Stimulated activated effector memory CD8-positive, alpha-beta T cell treated with anti-CD3 and anti-CD28 coated beads, Interleukin-12 subunit alpha, Interleukin-12 subunit beta, amount 100 ng/mL, for 72 hours (primary cell): ENCODE measurements at places on chromosomes 1 and 21.

DNA sequence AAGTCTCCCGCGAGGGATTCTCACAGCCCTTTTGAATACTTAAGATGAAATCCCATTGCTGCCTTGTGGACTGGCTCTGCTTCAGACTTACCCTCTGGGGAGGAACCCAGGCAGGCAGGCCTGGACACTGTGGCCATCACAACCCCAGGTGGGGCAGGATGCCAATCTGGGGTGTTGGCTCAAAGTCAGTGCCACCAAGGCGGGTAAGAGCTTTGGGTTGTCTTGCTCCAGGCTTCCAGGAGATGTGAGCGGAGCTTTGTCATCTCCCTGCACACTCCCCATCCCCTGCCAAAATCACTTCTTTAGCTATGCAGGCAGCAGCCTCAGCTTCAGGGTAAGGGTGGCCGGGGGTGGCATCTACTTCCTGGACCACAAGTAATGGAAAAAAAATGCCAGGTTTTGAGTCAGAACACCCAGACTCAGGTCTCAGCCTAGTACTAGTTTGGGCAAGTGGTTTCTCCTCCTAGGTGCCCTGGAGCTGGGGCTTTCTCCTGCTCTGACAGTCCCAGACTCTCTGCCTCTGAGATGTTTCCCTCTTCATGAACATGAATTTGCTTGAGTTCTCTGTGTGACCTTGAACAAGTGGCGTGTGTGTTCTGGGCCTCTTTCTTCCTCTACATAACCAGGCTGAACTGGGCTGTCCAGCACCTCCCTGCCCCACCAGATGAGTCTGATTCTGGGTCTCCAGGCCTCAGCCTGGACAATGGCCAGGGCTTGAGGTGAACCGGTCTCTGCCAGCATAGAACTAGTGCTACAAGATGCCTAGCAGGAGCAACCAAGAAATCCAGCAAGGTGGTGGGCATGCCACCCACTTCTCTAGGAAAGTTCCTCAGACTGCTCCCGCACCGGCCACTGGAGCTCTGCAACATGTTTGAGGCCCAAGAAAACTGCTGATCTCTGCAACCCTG lies 65.4 kb downstream of the VWA5B1 start:
- DNase-seq: no peak

- DNase-seq: no peak
These were observed 83.5 kb upstream of the SIM2 start for GRCh38 chr21:36615274-36615964.

GRCh38 chr1:143661418-143662101 lies 310.2 kb downstream of the FAM72C start:
- DNase-seq: no peak

DNA sequence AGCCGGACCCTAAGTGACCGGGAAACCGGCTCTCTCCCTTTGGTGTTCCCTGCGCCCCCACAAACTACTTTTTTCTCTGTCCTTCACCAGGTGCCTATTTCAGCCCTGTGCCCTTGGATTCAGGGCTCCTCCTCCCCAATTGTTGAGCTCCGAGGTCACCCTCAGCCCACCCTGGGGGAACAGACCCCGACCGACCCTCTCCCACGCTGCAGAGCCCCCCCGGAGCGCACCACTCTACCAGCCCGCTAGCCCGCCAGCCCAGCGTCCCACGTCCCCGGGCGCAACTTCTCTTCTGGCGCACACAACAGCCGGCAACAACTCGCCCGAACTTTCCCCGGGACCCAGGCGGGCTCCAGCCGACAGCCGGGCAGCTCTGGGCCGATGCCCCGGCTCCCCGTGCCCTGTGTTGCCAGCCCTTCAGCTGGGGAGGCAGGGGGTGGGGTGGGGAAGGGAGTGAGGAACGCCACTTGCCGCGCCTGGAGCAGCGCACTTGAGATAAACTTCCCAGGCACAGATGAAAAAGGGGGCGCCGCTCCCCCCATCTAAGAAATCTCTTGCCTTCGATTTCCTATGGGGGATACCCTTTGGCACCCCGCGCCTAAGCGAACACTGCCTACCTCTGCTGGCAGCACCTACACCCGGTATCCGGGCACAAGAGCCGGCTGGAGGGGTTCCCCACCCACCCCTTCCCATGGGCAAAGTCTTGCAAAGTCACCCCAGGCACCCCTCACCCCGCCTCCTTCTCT lies 997 bp downstream of the CASZ1 start:
- no peak for DNase-seq

DNA sequence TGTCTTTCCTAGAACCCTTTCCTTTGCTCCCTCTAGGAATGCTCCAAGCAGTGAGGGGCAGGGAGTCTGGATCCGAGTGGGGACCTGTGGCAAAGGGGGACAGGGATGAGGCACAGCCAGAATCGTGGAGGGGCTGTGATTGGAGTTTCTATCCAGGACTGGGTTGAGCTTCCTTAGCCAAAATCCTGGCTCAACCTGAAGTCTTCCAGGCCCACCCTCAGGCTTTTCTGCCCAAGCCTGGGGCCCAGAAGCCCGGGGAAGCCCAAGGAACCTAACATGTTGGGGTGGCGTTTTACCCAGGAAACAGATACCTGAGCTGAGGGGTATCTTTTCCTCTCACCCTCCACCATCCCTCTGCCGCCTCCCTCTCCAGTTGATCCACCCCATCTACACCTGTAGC lies 5.4 kb downstream of the MYOG start:
- DNase-seq: no peak

- DNase-seq: no peak
These were observed 109.2 kb downstream of the CASZ1 start for GRCh38 chr1:10687251-10687651.

- DNase-seq: no peak
These were observed 53.6 kb downstream of the LRRC8C start for GRCh38 chr1:89686520-89686919.

DNA sequence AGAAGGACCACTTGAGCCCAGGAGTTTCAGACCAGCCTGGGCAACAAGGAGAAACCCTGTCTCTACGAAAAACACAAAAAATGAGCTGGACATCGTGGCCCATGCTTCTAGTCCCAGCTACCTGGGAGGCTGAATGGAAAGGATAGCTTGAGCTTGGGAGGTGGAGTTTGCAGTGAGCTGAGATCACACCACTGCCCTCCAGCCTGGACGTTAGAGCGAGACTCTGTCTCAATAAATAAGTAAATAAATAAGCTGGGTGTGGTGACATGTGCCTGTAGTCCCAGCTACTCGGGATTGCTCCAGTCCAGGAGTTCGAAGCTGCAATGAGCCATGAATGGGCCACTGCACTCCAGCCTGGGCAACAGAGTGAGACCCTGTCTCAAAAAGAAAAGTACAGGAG lies 3.6 kb downstream of the AKR1A1 start:
- DNase-seq: no peak

GRCh38 chr1:217857061-217857460 lies 225.9 kb downstream of the SPATA17 start:
- no peak for DNase-seq

DNA sequence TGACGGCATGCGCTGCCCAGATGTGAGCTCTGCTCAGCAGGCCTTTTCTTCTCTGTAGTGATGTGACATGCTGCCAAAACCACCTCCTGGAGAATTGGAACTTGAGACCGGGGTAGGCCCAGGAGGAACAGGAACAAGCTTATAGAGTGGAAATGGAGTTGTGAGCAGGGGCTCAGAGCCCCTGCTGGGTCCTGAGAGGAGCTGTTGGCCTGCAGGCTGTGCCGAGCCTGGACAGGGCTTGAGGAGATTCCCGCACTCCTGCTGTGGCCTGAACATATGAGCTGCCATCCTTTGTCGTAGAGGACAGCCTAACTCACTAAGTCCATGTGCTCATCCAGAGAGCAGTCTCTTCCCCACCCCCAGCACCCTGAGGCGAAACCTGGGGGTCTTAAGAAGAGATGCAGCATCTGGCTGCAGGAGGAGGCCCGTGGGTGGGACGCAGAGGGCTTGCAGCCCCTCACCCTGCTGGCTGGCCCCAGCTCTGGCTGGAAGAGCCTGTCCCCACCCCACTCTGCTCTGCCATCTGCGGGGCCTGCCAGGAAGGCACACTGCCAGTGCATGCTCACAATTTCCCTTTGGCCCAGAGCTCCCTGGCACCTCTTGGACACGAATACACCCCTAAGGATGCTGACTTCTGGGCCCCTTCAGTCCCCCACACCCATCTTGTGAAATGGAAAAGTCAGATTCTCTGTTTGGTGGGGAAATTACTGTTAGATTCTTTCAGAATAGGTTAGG lies 42.5 kb downstream of the PTPRF start:
- DNase-seq: no peak

- DNase-seq: no peak
These were observed 3.0 kb downstream of the GNG12 start for GRCh38 chr1:67830226-67830625.

DNA sequence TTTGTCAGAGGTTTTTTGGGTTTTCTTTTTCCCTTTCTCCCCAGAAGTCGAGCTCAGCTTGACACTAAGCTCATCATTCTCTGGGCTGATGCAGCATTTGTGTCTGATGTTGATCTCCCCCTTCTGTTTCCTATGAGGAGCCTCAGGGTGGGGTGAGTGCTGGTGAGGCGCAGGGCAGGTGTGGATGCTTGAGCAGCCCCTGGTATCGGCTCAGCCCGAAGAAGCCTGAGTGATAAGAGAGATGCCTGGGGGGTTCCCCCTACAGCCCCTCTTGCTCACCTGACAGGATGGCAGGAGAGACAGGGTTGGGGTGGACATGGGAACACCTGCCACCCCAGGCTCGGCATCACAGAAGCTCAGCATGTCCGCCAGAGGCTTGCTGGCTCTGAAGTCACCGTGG lies 239.0 kb downstream of the RHOU start:
- no peak for DNase-seq

DNA sequence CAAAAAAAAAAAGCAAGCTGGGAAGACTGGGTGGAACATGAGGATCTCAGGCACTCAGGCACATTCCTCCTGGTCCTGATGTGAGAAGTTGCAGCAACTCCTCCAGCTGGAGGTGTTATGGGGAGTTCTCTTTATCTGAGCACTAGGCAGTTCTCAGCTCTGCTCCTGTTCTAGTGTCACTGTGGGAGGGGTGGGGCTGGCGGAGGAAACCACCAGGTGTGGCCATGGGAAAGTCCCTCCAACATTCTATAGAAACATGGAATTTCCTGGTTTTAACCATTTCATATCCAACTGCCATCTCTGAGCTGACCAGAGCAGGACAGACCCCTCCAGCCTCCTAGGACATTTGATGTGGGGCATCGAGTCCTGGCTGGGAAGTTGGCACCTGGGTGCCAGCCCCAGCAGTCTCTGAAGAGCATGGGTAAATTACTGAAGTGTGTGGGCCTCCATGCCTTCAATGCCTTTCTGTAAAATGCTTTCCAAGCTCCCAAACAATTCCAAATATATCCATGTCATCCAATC lies 804 bp upstream of the IKBKE start:
- DNase-seq: no peak

DNA sequence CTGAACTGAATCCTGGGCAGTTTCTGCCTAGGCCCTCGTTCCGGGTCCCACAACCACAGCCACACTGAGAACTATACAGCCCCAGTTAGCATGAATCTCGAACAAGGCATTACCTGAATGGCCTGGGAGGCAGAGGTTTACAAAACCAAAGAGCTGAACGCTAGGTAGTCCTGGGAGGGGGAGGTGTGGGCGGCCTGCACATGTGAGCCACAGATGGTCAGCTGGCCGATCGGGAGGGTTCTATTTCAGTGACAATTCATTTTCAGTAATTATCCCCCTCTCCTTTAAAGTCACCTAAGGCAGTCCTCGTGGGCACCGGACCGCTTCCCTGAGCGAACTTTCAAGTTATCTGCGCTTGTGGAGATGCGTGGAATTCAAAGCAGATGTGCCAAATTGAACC lies 111.9 kb downstream of the GLIS1 start:
- peak; percentile 0 for DNase-seq

DNA sequence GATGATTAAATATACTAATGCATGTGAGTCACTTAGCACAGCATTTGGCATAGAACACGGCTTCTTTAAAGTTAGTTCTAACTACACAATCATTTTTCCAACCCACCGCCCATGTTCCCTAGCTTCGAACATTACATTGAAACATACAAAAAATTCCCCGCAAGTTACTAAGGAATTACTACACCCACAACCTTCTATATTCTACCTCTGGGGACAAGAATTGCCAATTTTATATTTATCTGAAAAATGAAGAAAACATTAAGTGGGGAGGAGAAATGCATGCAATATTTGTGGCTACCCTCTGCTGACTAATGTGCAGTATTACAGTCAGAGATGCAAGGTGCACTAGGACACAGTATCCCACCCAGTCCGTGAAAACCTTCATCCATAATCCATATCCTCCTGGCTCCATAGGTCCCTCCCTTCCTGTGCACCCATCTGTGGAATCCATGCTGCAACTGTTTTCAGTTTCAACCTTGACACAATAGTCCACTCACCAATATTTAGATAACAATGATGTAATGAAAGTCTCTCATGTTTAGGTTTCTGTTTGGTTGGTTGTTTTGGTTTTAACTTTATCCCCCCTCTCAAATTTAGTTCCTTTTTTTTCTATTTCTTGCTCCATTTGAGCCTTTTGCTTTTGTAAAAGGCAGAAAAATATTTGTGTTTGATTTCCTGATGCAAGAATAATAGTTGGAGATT lies 31.6 kb downstream of the RGS5 start:
- DNase-seq: no peak

- DNase-seq: no peak
These were observed 122.9 kb upstream of the DAB1 start for GRCh38 chr1:57546549-57547330.

DNA sequence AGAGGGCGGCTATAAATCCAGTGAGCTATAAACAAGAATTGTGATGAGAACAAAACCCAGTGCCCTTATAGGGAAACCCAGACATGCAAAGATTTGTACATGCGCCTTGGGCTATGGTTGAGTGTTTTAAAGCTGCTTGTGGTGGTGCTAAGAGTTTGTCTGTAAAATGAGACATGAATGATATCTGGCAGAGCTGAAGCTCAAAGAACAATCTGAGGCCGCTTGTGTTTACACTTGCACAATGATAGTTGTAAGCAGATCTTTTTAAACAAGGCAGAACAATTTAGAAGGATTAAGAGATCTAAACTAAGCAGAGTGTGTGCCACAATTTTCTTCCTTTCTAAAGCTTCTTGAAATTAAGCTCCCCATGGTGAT lies 80.4 kb upstream of the ADAMTS5 start:
- DNase-seq: no peak

- DNase-seq: no peak
These were observed 37.7 kb upstream of the ATG4C start for GRCh38 chr1:62746086-62746808.

DNA sequence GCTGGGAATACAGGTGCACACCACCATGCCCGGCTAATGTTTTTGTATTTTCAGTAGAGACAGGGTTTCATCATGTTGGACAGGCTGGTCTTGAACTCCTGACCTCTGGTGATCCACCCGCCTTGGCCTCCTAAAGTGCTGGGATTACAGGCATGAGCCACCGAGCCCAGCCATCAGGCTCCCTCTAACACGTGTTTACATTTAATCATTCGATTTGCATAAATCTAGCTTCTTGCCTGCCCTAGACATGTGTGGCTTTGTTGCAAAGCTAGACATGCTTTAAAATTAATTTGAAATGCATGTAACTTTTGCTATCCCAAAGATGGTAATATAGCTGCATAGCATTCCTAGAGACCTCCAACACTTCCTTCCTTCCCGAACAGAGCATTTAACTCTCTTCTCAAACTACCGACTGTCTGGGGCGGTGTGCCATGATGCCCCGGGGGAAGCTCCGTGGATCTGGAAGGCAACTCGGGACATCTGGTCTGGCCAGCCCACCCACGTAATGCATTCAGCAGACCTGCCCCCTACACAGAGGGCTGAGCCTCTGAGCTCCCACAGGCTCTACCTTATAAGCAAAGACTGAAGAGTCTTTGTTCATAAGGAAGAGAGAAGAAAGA lies 34.6 kb upstream of the NID1 start:
- no peak for DNase-seq

- no peak for DNase-seq
These were observed 10.9 kb upstream of the AURKAIP1 start for GRCh38 chr1:1385931-1386330.
